Cerebellum (tissue), 4 donors: ENCODE measurements at places on chromosomes 12 and 14.

- no peak for DNase-seq
These were observed 177.9 kb upstream of the PRMT8 start for GRCh38 chr12:3313066-3313465.

- no peak for DNase-seq
These were observed 128.5 kb downstream of the KIF26A start for GRCh38 chr14:104266631-104267575.

DNA sequence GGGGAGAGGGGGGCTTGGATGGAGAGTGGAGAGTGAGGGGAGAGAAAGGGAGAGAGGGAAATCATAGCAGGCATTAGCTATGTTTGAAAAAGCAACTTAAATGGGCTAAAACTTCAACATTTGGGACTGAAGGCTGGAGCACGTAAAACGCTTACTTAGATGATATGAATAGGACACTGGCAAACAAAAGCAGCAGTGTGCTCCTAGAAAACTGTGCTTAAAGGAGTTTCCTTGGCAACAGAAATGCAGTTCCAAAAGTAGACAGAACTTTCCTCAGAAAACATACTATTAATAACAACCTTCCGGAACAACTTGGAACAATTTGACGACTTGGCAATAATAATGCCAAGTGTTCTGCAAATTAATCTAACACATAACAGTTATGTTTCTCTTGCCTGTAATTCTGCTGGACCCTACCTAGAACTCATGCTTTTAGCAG lies 235.5 kb upstream of the NPAS3 start:
- no peak for DNase-seq

DNA sequence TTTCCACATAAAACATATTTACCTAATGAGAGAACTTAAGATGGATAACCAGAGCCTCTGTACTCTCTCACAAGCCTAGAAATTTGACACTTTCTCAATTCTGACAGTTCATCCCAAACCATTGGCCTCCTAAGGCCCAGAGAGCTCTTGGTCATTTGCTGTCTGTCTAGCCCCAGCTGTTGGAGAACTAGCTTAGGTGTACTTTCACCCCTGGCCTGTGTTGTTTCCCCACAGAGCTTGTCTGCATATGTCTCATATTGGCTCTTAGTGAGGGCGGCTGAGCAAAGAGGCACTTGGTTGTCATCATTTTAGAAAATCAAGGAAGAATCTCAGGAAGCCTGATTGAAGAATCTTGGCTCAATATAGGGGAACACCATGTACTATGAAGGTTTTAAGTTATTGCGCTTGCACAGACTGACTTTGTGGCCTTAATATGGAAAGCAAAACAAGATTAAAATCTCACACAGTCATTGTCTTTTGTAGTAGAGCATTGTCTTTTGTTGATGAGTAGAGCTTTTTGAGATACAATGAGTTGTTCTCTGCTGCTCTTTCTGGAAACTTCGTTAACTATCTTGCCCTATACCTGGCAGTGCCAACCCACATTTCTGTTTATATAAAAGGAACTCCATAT lies 324.6 kb downstream of the RAD51B start:
- no peak for DNase-seq

- DNase-seq: no peak
These were observed 217.4 kb downstream of the ACSS3 start for GRCh38 chr12:81295251-81295650.

DNA sequence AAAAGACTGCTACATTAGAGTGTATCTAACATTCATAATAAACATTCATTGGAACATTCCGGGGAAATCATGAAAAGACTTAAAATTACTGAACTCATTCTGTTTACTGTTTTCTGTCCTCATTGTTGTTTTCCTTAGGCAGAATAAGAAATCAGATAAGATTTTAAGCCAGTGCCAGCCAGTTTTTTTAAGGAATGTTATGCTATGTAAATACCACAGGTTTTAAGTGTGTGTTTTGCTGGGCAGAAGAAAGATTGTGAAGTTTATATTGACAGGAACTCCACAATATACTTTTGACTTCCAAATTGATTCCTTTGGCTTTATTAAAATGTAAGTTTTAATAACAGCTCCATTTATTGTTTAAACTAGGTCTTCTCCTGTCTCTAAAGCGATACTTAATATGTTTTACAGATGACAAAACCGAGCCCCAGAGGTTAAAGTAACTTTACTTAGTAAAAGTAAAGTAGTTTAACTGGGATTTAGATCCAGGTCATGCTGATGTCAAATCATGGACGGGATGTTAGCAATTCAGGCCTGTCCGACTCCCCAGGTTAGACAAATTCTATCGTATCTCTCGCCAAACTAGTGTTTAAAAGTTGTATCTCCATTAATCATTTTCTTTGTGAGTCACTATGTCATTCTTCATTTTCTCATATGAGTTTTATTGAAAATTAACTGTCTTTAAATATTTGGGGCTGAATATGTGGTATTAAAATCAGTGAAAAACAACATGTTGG lies 1.7 kb downstream of the LARP4 start:
- no peak for DNase-seq

DNA sequence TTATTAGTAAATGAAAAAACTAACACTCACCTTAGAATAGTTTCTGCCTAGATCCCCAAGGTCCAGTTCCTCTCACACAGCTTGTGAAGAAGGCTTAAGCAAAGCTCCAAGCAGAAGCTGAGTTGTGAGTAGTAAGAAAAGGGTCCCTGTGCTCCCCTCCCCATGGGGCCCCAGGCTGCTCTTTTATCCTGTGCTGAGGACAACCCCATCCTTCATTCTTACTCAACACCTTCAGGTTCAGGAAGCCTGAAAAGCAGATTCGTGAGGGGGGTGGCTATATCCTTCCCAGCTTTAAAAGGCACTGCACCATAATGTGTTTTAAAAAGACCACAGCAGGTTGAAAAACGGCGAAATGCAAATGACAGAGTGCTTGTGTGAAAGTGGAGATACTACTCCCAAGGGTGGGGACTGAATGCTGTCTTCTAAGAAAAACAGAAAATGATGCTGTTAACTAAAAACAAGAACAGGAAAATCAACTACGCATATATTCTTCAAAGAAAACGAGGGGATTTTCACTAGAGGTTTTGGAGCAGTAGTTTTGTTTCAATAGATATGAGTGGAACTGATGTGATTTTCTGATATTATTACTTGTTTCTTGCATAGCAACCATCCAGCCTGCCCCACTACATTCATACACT lies 182.7 kb downstream of the KTN1 start:
- DNase-seq: no peak

DNA sequence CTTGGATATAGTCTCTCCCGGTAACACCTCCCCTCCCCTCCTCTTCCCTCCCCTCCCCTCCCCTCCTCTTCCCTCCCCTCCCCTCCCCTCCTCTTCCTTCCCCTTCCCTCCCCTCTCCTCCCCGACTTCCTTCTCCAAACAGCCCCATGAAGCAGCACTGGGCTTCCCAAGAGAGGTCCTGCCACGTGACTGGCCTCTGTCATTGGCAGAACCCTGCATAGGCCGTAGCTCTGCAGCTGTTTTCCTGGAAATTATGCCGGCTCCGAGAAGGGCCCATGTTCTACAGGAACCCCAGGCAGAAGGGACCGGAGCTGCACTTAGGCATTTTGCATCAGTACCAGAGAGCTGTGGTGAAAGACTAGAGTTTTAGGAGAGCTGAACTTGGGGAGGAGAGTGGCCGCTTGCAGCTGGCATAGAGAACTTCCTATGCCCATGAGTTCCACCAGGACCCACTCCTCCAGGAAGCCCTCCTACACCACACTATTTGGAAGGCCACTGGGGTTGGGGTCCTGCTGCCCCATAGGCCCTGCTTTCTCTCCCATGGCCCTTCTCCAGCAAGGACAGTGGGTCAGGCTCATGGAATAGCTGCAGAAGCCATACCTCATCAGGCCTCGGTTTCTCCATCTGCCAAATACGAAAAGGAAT lies 5.1 kb upstream of the TNFAIP2 start:
- DNase-seq: no peak

DNA sequence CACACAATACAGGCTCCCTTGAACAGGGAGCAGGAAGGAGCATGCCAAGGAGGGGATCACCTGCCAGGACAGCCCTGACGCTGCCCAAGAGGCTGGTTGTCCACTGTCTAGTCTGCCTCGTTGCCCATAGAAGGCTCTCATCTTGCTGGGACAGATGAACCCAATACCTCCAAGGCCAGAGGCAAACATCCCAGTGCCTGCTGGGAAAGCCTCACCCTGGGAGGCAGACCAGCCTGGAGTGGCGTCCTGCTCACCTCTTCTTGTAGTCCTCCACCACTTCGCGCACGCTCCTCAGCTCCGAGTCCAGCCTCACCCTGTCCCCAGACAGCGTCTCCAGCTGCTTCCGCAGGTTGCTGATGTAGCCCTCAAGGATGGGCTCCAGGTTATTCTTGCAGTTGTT lies 2.4 kb downstream of the KRT73 start:
- DNase-seq: no peak

DNA sequence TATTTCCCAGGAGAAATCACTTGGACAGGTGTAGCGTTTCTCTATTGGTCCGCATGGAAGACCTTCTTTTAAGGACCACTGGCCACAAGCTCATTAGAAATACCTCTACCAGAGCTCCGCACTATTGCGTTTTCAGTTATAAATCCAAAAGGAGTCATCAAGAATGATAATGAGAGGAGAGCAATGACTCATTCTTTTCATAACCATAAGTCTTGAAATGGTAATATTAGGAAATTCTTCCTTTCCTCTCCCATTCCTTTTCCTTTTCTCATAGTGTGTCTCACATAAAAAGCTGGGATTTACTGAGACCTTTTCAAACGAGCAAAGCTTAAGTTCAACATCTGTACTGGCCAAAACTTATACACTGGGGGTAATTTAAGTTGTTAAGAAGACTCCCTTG lies 215.7 kb downstream of the CPNE8 start:
- DNase-seq: no peak

DNA sequence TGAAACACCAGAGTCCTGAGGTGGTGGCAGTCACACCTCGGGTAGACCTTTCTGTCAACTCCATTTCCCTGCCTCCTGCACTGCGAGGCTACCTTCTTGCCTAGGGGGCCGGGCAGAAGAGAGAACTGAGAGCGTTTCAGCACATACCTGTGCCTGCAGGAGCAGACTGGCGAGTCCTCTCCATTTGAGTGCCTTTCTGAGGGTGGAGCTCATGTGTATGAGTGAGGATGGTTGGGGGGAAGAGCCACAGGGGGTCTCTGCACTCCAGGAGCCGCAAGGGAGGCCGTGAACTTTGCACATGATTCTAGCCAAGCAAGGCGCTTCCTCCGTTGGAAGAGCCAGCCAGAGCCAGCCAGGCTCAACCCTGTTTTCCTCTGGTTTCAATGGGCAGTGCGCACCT lies 31.0 kb upstream of the CCND2 start:
- no peak for DNase-seq

- no peak for DNase-seq
These were observed 94.1 kb downstream of the PHETA1 start for GRCh38 chr12:111274777-111275176.

DNA sequence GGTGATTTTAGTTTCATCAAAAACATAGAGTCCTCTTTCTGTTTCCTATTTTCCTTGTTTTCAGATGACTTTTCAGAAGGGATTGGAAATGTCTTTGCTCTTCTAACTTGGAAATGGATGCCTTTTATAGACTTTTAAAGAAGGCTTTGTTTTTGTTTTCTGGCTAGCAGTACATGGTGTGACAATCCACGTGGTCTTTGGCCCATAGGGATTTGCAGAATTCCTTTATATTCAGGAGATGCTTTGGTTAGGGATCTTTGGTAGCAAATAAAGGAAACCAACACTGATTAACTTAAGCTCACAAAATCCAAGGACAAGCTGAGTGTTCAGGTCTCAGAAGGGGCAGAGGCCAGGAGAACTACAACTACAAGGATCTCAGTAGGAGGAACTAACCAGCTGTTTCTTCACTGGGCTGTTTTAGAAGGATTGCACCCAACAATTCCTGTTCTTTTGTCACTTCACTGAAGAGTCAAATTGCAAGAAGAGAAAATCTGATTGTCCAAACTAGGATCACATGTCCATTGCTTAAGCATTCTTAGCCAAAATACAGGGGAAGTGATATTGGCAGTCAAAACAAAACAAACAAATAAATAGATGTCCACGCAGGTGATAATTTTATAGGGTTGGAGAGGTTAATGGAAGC lies 58.6 kb upstream of the MANSC4 start:
- DNase-seq: no peak

DNA sequence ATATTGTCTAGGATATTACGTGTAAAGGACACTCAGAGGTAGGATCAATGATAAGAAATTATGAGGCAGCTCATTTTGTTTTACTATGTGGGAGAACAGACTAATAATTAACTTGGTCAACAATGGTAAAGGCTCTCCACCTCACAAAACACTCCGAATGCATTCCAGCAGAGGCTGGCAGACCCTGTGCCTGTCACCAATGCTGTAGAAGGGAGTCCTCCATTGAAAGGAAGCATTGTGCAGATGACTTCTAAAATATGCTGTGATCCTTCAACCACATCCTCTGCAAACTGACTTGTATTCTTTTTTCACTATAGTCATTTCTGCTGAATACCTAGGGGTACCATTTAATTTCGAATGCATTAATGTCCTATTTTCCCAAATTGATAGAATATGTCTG lies 119.6 kb upstream of the EEA1 start:
- no peak for DNase-seq

DNA sequence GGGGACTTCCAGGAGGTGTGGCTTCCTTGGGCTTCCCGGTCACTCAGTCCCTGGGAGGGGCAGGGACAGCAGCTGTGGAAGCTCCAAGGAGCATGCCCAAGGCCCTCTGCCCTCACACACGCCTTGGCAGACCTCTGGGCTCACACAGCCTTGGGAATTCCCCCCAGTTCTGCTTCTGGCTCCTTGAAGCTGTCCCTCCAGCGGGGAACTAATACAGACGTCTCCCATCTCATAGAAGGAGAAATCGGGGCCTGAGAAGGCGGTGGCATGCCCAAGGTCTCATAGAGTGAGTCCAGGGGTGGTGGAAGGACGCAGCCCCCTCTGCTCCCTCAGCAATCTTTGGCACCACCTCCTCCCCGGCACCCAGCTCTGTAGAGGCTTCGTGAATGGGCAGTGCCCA lies 15.7 kb upstream of the TMEM119 start:
- no peak for DNase-seq

DNA sequence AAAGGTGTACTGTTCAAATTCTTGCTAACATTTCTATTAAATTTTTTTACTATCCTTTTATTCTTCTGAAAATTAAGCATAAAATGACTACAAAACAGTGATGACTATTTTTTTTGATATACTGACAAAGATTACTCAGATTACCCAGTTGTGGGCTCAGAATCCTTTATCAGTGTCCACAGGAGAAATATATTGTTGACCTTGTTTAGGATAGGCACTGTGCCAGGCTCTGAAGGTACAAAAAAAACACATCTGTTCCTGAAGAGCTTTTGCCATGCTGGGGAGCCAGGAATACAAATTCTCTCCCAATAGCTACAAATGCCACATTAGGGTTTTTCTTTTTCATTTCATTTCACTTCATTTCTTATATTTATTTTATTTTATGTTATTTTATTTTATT lies 26.9 kb upstream of the GCH1 start:
- DNase-seq: no peak

DNA sequence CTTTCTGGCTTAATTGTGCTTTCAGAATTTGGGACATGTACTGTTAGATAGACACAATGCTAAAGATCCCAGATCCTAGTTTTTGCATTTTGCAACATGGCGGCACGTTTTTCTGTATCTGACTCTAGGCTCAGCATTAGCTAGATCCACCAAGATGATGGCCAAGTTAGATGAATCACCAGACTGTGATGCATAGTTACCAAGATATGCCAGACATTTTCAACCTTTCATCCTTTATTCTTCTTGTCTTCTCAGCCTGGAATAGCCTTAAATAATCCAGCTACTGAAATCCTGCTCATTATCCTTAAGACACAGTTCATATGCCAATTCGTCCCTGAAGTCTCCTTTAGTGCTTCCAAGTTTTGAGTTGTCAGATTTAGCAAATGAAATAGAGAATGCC lies 144.9 kb upstream of the CRY1 start:
- no peak for DNase-seq
